Stimulated activated CD4-positive, alpha-beta T cell treated with anti-CD3 and anti-CD28 coated beads, Interleukin-1b, Interleukin-23, amount 100 ng/mL, for 1 hour (primary cell): ENCODE measurements at places on chromosomes 13 and 19.

GRCh38 chr19:6271721-6272410 lies 7.9 kb downstream of the MLLT1 start:
- no peak for DNase-seq

- DNase-seq: no peak
Measured at GRCh38 chr19:7658219-7658686, 10.6 kb upstream of the RETN start.

- DNase-seq: no peak
Measured at GRCh38 chr13:80555796-80556678, 215.1 kb upstream of the SPRY2 start.

- no peak for DNase-seq
Measured at GRCh38 chr19:8144273-8144995, 5.0 kb downstream of the FBN3 start.

GRCh38 chr13:95002126-95002525 lies 289.8 kb upstream of the SOX21 start:
- no peak for DNase-seq

- DNase-seq: no peak
Measured at GRCh38 chr13:107202371-107203023, 634.6 kb upstream of the ARGLU1 start.

DNA sequence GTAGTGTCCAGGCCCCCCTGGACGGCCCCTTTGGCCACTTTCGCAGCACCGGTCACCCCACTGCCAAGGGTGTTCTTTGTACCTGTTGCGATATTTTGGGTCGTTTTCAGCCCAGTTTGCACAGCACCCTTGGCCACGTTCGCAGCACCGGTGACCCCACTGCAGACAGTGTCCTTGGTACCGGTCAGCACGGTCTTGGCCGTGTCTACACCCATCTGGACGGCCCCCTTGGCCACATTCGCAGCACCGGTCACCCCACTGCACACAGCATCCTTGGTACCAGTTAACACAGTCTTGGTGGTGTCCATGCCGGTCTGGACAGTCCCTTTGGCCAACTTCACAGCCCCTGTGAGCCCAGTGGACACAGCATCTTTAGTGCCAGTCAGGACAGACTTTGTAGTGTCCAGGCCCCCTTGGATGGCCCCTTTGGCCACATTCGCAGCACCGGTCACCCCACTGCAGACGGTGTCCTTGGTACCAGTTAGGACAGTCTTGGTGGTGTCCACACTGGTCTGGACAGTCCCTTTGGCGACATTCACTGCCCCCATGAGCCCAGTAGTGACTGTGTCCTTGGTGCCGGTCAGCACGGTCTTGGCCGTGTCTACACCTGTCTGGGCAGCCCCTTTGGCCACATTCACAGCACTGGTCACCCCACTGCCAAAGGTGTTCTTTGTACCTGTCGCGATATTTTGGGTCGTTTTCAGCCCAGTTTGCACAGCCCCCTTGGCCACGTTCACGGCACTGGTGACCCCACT lies 6.8 kb downstream of the PLIN4 start:
- DNase-seq: no peak

- DNase-seq: no peak
Measured at GRCh38 chr13:44368599-44369368, 4.8 kb upstream of the SERP2 start.

DNA sequence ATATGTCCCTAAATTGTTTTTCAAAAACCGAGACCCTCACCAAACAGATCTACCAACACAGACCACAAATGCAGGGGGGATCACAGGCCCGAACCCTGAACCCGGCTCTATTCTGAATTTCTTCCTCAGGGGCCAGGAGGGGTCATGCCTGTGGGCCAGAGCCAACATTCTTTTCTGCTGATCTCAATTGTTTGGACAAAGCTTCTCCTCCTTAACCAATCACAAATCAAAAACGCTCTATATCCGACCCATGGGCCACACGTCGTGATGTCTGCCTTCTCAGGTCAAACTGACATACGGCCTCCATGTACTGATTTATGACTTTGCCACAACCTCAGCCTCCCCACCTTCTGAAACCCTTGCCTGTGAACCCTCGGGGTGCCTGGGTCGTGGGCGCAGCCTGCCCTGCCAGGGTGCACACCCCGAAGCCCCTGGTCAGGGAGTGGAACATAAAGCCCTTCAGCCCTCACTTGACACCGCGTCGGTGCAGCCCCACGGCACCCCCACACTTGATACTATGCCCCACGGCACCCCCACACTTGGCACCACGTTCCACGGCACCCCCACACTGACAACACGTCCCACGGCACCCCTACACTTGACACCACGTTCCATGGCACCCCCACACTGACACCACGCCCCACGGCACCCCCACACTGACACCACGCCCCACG lies 58.4 kb upstream of the C13orf46 start:
- no peak for DNase-seq

GRCh38 chr13:114296902-114297301 lies 15.5 kb downstream of the UPF3A start:
- DNase-seq: no peak

GRCh38 chr13:91278888-91279287 lies 68.6 kb upstream of the MIR17HG start:
- DNase-seq: no peak

- no peak for DNase-seq
Measured at GRCh38 chr19:33444562-33445441, 71.3 kb downstream of the CEBPG start.

GRCh38 chr19:55088021-55088451 lies 12.4 kb downstream of the EPS8L1 start:
- DNase-seq: no peak

DNA sequence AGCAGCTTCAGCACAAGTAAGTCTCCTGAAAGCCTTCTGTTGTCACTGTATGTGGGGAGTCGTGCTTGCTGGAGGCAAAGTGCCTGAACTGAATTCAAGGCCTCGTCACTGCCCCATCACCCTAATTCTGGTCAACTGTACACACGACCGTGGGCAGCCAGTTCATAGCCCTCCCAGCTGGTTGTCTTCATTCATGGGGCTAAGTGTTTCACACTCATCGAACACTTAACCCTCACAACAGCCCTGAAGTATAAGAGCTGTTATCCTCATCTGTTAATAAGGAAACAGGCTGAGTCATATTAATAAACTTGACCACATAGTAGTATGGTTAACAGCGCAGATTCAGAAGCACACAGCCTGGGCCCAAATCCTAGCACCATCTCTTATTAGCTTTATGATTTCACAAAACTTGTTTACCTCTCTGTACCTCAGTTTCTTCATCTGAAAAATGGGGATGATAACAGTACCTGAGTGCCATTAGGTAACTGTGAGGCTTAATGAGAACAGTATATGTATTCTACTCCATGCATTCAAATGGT lies 66.7 kb downstream of the CDADC1 start:
- DNase-seq: no peak

- no peak for DNase-seq
Measured at GRCh38 chr13:60755380-60756163, 358.6 kb downstream of the TDRD3 start.

DNA sequence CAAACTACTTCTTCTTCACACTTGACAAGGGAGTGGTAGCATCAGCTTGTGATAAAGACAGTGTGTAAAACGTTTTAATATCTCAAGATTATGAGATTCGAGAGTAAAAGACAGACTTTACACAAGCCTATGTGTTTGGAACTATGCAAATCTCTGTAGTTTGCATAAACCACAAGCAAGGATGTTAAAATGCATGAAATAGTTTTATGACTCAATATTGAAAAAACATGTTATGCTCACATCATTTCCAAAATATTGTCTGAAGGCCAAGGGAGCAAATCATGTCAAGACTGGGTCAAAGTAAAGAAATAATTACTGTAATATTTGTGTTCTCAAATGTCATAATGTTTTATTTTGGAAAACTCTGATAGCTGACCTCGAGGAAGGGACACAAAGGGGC lies 316.8 kb upstream of the KLF12 start:
- DNase-seq: no peak

GRCh38 chr13:44373247-44373600 lies 400 bp upstream of the SERP2 start:
- no peak for DNase-seq
